Astrocyte of the cerebellum (primary cell): ENCODE measurements at places on chromosomes 5 and 9.

GRCh38 chr5:113150821-113151220 is 174.2 kb downstream of the DCP2 start:
- DNase-seq = no peak

DNA sequence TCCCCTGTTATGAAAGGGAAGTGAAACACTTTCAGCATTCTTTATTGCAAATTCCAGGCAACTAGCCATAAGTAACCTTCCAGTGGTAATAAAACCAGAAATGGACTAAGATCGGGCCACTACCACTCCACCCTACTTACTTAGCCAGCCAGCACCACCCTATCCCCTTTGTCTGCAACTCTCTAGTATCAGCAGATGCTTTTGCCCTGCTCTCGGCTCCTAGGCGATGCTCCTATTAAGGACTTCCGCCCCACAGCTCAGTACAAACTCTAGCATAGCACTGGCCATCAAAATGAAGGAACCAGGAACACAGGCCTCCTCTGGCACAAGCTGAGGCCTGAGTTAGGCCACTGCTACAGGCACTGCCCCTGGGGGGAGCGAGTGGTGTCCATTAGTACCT is 81.2 kb downstream of the GLDC start:
- DNase-seq = peak; percentile 36

DNA sequence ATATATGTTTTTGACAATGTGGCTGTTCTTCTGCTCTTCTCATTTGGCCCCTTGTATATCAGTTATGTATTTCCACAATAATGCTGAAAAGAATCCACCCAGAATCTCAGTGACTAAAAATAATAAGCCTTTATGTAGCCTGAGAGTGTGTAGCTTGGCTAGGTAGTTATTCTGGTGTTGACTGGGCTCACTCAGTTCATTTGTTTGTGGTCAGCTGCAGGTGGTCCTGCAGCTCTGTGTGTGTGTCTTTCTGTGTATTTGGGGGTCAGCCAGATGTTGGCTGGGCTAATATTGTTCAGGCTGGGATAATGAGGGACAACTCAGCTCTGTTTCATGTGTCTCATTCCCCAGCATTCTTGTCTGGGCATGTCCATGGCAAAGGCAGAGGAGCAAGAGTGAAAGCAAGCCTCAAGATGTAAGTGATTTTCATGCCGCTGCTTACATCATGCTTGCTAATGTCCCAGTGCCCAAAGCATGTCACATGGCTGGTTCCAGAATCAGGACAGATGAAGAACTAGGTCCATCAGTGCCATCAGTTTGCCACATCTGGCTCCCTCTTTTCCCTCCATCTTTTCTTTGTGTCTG is 162.8 kb downstream of the KCTD16 start:
- DNase-seq = peak; percentile 16

- DNase-seq = no peak
Measured at GRCh38 chr9:14155237-14155636, 158.7 kb downstream of the NFIB start.

- no peak for DNase-seq
Measured at GRCh38 chr5:66248874-66249273, 104.8 kb downstream of the SREK1 start.

DNA sequence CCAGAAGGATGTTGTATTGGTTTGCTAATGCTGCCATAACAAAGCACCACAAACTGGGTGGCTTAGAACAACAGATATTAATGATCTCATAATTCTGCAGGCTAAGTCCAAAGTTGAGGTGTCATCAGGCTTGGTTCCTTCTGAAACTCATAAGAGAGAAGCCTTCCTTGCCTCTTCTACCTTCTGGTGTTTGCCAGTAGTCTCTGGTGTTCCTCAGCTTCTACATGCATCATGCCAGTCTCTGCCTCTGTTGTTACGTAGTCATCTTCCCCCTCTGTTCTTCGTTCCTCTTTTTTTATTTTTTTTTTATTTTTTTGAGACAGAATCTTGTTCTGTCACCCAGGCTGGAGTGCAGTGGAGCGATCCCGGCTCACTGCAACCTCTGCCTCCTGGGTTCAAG is 61.8 kb downstream of the LRRC70 start:
- DNase-seq = no peak

GRCh38 chr9:118222375-118222774 is 518.2 kb downstream of the TLR4 start:
- no peak for DNase-seq

GRCh38 chr9:2066312-2067273 is 51.4 kb downstream of the SMARCA2 start:
- no peak for DNase-seq

DNA sequence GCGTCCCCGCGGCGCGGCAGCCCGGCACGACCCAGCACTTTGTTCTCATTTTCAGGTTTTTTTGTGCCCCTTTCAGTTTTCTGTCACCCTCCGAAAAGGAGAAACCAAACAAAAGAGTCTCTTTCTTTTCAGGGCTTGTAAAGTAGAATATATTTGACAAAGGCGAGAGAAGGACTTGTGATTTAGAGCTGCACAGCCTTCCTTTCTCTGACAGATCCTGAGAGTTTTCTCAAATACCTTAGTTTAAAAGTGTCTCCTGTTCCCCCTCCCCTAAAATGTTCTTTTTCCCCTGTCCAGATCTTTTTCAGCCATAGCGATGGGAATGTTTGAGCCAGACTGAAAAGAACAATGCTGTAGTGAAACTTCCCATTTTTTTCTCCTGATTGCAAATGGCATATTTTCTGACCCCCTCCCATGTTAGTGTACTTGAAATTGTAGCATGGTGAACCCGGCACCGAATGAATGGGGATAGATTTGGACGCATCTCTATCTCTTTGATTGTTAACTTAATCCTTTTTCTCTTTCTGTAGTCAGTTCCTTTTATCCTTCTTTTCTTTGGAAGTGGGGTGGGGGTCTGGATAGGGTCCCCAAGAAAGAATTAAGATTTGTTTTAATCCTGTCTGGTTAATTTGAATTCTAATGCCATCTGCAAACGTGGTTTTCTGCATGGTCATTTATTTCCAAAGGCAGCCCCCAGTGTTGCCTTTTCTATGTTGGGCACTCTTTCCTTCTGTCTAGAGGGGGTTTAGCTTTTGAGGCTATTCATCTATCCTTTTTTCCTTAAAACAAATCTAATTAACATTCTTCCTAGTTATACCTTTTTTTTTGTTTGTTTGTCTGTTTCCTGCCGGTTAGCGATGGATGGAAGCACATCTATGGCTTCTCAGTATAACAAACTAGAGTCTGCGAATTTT is 2.2 kb downstream of the ZSWIM6 start:
- no peak for DNase-seq

GRCh38 chr5:176747670-176748072 is 62.7 kb upstream of the UNC5A start:
- DNase-seq = no peak

DNA sequence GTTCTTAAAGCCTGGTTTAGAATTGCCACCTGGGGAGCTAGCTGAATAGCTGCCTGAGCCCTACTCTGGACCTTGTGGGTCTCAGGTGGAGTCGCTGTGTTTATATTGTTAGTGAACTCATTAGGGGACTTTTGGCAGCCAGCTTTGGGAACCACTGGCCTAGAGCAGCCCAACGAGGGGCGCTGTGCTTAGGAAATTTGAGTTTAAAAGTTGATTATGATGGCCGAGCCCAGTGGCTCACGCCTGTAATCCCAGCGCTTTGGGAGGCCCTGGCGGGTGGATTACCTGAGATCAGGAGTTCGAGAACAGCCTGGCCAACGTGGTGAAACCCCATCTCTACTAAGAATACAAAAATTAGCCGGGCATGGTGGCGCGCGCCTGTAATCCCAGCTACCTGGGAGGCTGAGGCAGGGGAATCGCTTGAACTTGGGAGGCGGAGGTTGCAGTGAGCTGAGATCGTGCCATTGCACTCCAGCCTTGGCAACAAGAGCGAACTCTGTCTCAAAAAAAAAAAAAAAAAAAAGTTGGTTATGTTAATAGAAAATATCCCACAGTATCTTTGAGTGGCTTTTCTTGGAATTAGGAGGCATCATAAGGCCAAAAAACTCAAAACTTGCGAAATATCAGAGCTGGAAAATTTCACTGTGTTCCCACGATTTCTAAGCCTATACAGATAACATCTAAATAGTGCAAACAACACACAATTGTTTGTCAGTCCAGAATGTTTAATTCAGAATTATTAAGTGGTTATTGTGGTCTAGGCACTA is 809 bp downstream of the MCCC2 start:
- DNase-seq = no peak

GRCh38 chr5:36982146-36982545 is 105.6 kb downstream of the NIPBL start:
- DNase-seq = no peak

- DNase-seq = no peak
Measured at GRCh38 chr5:156936972-156937371, 26.1 kb downstream of the TIMD4 start.

- DNase-seq = no peak
Measured at GRCh38 chr5:148388696-148389095, 4.9 kb downstream of the FBXO38 start.
